Tibial nerve (tissue), 4 donors: ENCODE measurements at places on chromosomes 12 and 14.

- DNase-seq = no peak
Observed at GRCh38 chr12:109369831-109370230, 22.1 kb downstream of the MYO1H start.

- no peak for DNase-seq
Observed at GRCh38 chr12:114598111-114598510, 85.9 kb downstream of the TBX3 start.

DNA sequence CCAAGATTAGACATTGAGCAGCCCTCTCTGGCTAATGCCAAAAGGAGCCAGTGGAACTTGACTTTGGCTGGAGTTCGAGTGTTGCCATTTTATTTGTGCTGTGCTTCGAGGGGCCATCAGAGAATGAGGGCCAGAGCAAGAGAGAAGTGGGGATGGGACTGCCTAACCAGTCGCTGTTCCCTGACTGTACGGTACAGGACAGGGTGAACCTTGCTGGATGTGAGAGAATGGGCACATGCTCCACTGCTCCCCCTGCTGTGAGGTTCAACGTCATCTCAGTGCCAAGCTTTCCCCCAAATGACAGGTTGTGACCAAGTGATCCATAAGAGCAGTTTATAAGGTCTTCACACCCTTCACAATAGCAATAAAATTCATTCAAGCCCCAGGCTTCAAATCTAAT is 55.1 kb upstream of the BCL11B start:
- no peak for DNase-seq

GRCh38 chr12:89493670-89494302 is 30.8 kb downstream of the GALNT4 start:
- no peak for DNase-seq

- no peak for DNase-seq
Observed at GRCh38 chr14:81980601-81981306, 447.1 kb upstream of the SEL1L start.

GRCh38 chr14:83280719-83281118 is 1747.1 kb upstream of the SEL1L start:
- DNase-seq = no peak

- DNase-seq = no peak
Observed at GRCh38 chr12:77796775-77797174, 33.9 kb upstream of the NAV3 start.

- DNase-seq = no peak
Observed at GRCh38 chr14:50792634-50793068, 38.3 kb downstream of the NIN start.

GRCh38 chr12:78088391-78088832 is 257.7 kb downstream of the NAV3 start:
- DNase-seq = no peak

DNA sequence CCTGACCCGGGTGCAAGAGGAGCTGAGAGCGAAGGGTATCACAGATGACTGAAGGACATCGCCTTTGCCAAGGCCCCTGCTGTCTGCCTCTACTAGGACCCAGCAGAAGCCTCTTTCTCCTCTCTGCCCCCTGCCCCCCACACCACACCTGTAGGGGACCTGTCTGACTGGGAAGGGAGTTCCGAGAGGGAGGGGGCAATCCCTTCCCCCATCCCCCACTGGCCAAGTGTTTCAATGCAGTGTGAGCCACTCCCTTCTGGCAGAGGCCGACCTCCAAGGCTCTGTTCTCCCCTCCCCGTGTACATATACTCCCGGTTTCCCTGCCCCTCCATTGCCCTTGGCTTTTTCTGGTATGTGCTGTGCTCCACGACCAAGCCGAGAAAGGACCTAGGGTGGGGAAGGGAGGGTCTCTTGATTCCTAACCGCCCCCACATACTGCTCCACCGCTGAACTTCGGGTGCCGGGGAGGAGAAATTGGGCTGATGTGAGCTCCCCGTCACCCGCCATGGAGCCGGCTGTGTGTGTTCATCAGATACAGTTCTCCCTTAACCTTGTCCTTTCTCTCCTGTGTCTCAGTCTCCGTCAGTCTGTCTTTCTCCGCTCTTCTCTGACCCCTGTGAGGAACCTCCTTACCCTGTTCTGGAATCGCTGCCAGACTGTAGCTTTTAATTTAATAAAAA is 2.0 kb upstream of the ARHGEF25 start:
- DNase-seq = no peak

DNA sequence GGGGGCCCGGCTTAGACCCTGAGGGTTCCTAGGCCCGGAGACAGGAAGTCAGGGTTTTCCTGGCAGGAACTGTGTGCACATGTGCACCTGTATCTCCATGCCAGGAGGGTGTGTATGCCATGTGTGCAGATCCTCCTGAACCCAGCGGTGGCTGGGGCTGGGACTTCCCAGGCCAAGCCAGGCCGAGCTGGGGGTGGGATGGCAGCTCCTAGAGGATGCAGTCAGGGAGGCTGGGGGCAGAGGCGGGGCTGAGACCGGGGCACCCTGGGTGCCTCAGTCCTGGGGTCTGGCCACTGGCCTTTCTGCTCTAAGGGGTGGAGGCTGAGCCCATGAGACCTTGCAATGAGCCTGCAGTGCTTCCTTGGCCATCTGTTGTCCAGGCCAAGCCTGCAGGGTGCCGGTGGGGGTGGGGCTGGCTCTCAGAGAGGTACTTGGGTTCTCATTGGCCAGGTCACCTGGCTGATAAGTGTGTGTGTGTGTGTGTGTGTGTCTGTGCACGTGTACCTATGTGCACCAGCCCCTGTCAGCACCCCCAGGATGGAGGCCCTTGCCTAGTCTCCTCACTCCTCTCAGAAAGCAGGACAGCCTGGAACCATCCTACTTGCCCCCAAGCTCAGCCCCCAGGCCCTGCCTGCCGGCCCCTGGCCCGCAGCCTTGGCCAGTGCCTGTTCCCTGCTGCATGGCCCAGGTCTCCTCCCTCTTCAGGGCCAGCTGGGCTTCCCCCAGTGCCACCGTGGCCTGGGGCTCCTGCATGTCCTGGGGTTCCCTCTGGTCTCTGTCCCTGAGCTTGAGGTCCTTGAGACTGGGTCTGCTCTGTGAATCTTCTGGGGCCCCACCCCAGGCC is 10.6 kb upstream of the TNFAIP2 start:
- no peak for DNase-seq

GRCh38 chr14:72104011-72104613 is 171.9 kb downstream of the RGS6 start:
- no peak for DNase-seq
